ENCODE measurements at places on chromosomes 16 and 17. TPM values are rescaled to one million over a fixed set of nuclear protein-coding genes. Genes with fewer than 3 reads are reported as not detected.
A peak's percentile ranks its signal among the peaks of the same experiment; 100 is the strongest.

DNA sequence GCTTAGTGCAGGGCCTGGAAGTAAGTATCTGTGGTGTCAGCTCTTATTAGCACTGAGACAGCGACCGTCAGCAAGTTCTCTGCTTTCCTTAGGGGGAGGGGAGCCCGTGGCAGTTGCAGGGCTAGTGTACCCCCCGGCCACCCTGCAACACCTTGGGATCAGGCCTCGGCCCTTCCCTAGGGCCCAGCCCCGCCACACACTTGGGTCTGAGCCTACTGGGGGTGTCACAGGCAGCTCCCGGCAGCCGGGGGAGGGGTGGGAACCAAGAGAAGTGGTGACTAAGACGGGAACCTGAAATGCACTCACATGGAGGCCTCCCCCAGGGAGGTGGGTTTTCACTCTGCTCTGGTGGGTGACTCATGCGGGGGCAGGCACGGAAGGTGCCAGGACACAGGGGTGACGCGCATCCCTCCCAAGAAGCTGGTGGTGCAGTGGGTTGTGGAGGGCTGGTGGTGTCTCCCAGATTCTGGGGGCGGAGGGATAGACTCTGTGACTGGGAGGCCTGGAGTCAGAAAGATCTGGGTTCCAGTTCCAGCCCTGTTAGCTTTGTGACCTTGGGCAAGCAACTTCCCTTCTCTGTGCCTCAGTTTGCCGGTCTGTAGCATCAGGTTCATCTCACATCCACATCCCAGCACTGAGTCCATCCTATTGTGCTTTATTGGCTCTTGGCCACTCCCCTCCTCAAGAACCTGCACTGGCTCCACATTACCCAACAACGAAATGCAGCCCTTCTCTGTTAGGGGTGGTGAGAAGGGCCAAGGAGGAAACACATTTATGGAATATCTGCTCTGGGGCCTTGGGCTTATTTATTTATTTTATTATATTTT is 44.5 kb downstream of the LAT start:
- H3K4me1 ChIP-seq: no peaks in the 10 kb centered on the region
- DNase-seq: no peak
- no peaks in the 10 kb centered on the region for H3K27me3 ChIP-seq
- H3K36me3 ChIP-seq: no peaks in the 10 kb centered on the region
- no peak overlapping the region for H3K4me3 ChIP-seq
- H3K27ac ChIP-seq: no peak overlapping the region

GRCh38 chr17:48351911-48352332 is 78.1 kb downstream of the SKAP1 start:
- DNase-seq: no peak
- no peaks in the 10 kb centered on the region for H3K36me3 ChIP-seq
- peaks cover 10% of the 10 kb centered on the region for H3K4me1 ChIP-seq

Gene MMP2
- total RNA-seq: 106 TPM

DNA sequence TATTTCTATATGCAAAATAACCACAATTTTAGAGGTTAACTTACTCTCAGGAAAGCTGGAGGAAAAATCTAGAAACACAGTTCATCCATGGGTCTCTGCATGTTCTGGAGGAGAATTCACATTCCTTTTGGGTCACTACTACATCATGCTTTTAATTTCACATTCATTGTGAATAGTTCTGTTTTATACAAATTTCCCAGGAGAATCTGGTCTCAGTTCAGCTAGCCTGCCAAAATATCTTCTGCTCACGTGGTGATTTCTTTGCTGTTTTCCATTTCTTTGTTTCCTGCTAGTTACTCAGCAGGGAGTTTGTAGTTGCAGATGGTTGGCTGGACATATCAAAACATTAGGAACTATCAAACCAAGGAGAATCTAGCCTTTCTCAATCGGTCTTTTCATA is at the start of gene ABCA9:
ABCA9 (minus strand) TSS at position 106 of the 400 bp plus-strand sequence. CDS start 9,801 bp downstream, outside the sequence.
- peaks cover 16% of the 10 kb centered on the region for H3K4me1 ChIP-seq
- H3K27ac ChIP-seq: peak within 1 kb of the TSS; percentile 14
- H3K4me3 ChIP-seq: peak within 1 kb of the TSS; percentile 29
- no peak for DNase-seq
- no peaks in the 10 kb centered on the region for H3K27me3 ChIP-seq

GRCh38 chr17:2749784-2750181 is 331 bp upstream of the CCDC92B start:
- no peaks in the 10 kb centered on the region for H3K4me1 ChIP-seq
- H3K4me3 ChIP-seq: no peak overlapping the region
- H3K27me3 ChIP-seq: peaks cover 77% of the 10 kb centered on the region
- DNase-seq: peak; percentile 89
- no peaks in the 10 kb centered on the region for H3K36me3 ChIP-seq
- H3K27ac ChIP-seq: no peak overlapping the region

Gene PERCC1
- total RNA-seq: 0.83 TPM

GRCh38 chr16:61024180-61024900 is 1011.9 kb downstream of the CDH8 start:
- H3K27ac ChIP-seq: no peak overlapping the region
- H3K27me3 ChIP-seq: peaks cover 3% of the 10 kb centered on the region
- H3K36me3 ChIP-seq: no peaks in the 10 kb centered on the region
- no peaks in the 10 kb centered on the region for H3K4me1 ChIP-seq

DNA sequence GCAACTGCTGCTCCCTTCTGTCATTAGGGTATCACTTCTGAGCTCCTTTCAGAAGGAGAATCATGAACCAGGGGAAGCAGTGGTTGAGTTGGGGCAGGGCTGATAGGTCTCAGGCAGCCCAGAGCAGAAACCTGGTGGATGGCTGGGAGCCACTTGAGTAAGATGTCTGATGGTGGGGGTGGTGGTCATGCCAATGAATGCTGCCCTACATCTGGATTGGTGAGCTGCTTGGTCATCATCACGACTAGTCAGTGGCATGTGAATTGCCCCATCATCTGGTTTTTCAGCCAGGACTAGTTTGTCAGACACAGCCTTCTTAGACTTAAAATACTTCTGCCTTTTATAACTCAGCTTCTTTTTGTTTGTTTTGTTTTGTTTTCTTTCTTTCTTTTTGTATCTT is 2.6 kb downstream of the GID4 start:
- H3K4me3 ChIP-seq: peak overlapping the region; percentile 86
- H3K36me3 ChIP-seq: peaks cover 7% of the 10 kb centered on the region
- no peaks in the 10 kb centered on the region for H3K27me3 ChIP-seq
- no peak for DNase-seq

- no peak overlapping the region for H3K27ac ChIP-seq
- H3K4me3 ChIP-seq: no peak overlapping the region
- H3K27me3 ChIP-seq: no peaks in the 10 kb centered on the region
- no peaks in the 10 kb centered on the region for H3K36me3 ChIP-seq
- H3K4me1 ChIP-seq: peaks cover 7% of the 10 kb centered on the region
- no peak for DNase-seq
These were observed 61.6 kb downstream of the GNA13 start for GRCh38 chr17:64994781-64995538.

Gene XPO6
- 111 TPM for total RNA-seq

DNA sequence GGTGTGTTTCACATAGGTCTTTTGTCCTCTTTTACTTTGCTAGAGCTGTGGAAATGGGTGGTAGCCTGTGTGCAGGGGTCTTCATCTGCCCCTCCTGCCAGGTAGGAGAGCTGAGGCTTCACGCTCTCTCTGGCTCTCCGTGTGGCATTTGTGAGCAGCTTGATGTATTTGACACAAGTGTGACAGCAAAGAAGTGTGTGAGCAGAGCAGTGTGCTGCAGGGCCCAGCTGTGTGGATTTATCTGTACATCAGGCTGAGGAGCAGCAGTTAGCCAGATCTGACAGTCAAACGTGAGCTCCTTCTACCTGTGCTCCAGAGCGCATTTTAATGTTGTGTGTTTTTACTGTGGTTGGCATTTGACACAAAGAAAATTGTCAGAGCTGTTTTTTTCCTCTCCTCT is 101.8 kb downstream of the FTO start:
- no peaks in the 10 kb centered on the region for H3K27me3 ChIP-seq
- peaks cover 11% of the 10 kb centered on the region for H3K36me3 ChIP-seq
- no peak overlapping the region for H3K27ac ChIP-seq
- DNase-seq: no peak
- no peak overlapping the region for H3K4me3 ChIP-seq

DNA sequence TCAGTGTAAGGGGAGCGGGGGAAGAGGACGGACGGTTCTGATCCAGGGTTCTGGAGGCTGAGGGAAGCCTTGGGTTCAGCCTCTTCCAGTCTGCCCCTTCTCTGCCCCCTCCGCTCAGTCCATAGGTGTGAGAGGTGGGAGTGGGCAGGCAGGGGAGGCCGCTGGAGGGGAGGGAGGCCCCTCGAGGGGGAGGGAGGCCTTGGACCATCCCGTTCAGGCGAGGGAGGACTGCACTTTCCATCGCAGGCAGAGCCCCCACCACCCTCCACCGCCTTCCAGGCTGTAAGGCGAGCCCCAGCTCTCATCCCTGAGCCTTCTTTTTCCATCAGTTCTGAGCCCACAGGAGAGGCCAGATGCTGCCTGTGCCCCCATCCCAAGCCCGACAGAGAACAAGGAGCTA is 4.2 kb upstream of the AXIN1 start:
- no peak overlapping the region for H3K27ac ChIP-seq
- DNase-seq: no peak
- H3K4me3 ChIP-seq: no peak overlapping the region
- no peaks in the 10 kb centered on the region for H3K4me1 ChIP-seq

DNA sequence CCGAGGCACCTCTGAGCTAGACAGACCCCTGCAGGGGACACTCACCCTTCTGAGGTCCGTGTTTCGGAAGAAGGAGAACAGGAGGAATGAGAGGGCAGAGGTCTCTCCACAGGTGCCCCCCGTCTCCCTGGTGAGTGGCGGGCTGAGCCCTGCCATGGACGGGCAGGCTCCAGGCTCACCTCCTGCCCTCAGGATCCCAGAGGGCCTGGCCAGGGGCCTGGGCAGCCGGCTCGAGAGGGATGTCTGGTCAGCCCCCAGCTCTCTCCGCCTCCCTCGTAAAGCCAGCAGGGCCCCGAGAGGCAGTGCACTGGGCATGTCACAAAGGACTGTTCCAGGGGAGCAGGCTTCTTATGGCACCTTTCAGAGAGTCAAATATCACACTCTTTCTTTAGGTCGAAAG is 62.8 kb downstream of the DHRS7C start:
- H3K27me3 ChIP-seq: no peaks in the 10 kb centered on the region
- H3K27ac ChIP-seq: no peak overlapping the region
- H3K4me1 ChIP-seq: peaks cover 7% of the 10 kb centered on the region
- H3K4me3 ChIP-seq: no peak overlapping the region
- peaks cover 4% of the 10 kb centered on the region for H3K36me3 ChIP-seq

- DNase-seq: no peak
- no peaks in the 10 kb centered on the region for H3K27me3 ChIP-seq
- H3K27ac ChIP-seq: no peak overlapping the region
- no peak overlapping the region for H3K4me3 ChIP-seq
These were observed 35.5 kb downstream of the GAN start for GRCh38 chr16:81350306-81350615.

GRCh38 chr17:50634224-50634914 is at the start of gene ABCC3:
ABCC3 (plus strand) TSS chr17:50634881; CDS start chr17:50634937, 56 bp downstream.
- H3K27me3 ChIP-seq: peaks cover 72% of the 10 kb centered on the region
- DNase-seq: no peak
- peak within 1 kb of the TSS; percentile 76 for H3K4me3 ChIP-seq
- H3K27ac ChIP-seq: no peak within 1 kb of the TSS
- H3K36me3 ChIP-seq: no peaks in the 10 kb centered on the region

DNA sequence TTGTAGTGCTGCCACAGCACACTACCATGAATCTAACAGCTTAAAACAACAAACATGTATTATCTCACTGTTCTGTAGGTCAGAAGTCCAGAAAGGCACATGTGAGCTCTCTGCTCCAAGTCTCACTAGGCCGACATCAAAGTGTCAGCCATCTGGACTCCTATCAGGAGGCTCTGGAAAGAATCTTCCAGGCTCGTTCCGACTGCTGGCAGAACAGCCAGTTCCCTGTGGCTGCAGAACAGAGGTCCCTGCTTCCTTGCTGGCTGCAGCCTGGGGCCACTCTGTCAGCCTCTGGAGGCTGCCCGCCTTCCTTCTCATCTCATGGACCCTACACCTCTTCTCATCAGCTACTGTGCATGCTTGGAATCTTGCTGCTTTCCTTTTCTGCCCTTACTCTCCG is 168.9 kb downstream of the CBLN1 start:
- H3K4me1 ChIP-seq: no peaks in the 10 kb centered on the region
- peaks cover 32% of the 10 kb centered on the region for H3K27me3 ChIP-seq
- no peak overlapping the region for H3K4me3 ChIP-seq
- DNase-seq: no peak

Gene MYH1
- not detected for total RNA-seq

DNA sequence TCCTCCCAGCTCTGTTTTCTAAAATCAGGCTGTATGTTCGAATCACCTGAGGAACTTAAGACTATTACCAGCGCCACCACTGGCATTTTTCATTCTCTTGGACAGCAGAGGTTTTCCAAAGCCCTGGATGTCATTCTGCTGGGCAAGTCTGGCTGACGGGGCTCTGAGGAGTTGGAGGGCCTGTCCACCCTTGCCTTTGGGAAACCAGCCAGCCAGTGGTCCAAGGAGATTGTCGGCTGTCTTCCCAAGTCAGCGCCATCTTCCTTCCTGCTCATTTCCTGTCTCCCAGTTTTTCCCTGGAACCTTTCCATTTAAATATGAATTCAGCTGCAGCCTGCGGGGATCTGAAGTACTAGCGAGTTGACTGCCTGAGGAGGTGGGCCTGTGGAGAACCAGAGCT is 258.3 kb downstream of the PRKCA start:
- no peaks in the 10 kb centered on the region for H3K27me3 ChIP-seq
- H3K27ac ChIP-seq: no peak overlapping the region
- H3K36me3 ChIP-seq: no peaks in the 10 kb centered on the region
- peak; percentile 39 for DNase-seq
- H3K4me1 ChIP-seq: peaks cover 7% of the 10 kb centered on the region
- no peak overlapping the region for H3K4me3 ChIP-seq

GRCh38 chr16:17420816-17421215 is 49.9 kb downstream of the XYLT1 start:
- H3K27me3 ChIP-seq: no peaks in the 10 kb centered on the region
- peaks cover 4% of the 10 kb centered on the region for H3K36me3 ChIP-seq
- peaks cover 9% of the 10 kb centered on the region for H3K4me1 ChIP-seq
- DNase-seq: no peak
- H3K4me3 ChIP-seq: no peak overlapping the region

DNA sequence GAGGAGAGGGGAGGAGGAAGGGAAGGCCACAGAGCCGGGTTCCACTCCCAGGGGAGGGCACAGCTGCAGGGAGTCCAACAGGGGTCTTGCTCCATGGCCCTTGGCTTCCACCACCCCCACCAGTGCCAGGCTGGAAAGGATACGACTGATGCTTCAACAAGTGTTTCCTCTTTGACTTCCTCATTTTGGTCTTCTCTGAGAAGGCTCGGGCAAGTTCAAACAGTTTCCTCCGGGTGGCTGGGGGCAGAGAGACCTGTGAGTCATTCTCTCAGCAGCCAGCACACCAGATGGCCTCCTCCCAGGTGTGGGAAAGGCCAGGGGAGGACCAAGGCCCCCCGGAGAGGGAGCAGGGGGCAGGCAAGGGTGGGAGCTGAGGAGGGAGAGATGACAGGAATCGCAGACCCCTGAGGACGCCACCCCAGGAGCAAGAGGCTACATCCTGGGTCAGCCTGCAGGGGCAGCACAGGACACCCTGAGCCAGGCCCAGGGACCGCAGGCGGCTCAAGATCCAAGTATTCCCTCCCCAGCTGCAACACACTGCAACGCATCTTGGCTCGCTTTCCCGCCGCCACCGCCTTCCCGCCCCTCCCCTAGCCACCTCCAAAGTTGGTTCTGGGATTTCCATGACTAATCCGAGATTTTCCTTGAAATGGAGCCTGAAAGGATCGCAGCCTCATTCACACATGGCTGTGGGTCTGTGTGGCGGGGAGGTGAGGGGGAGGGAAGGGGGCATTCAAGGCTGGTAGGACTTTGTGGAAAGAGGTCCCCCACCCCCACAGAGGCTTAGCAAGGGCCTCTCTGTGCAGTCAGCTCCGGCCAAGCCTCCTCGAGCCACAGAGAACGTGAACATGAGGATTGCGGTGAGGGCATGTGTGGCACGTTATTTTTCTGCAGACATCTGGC is 18.4 kb upstream of the MRPS23 start:
- no peak overlapping the region for H3K4me3 ChIP-seq
- H3K27ac ChIP-seq: no peak overlapping the region
- peaks cover 38% of the 10 kb centered on the region for H3K4me1 ChIP-seq

Gene HS3ST3B1
- 6.6 TPM for total RNA-seq
